ENCODE measurements at places on chromosomes 13 and 19.

DNA sequence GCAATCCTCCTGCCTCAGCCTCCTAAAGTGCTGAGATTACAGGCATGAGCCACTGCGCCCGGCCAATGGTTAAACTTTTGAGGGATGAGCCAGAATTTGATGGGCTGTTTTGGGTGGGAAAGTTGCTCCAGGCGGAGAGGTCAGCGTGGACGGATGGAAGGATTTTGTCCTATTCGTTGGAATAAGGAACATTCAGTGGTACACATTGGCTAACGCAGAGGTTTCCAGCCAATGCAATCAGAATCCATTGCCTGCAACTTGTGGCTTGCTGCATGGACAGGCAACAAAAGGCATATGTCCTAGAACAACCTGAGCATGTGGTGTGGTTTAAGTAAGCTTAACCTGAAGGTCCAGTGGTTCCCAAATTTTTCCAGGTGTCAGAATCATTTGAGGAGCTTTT is 35.5 kb upstream of the C1QTNF9 start:
- no peak for DNase-seq

- no peak for DNase-seq
Measured at GRCh38 chr19:10111405-10111811, at the start of gene P2RY11. Gene P2RY11 (plus strand): TSS chr19:10111693. CDS start chr19:10111722, 29 bp downstream.

- DNase-seq, result no peak
Measured at GRCh38 chr19:47232422-47233211, 1.6 kb upstream of the BBC3 start.

GRCh38 chr13:94967183-94968039 is 255.1 kb upstream of the SOX21 start:
- no peak for DNase-seq

GRCh38 chr19:1407528-1408299 is at the start of gene DAZAP1:
Gene DAZAP1 (plus strand): TSS chr19:1407586. CDS start chr19:1407774, 188 bp downstream.
- DNase-seq, result no peak

- DNase-seq, result peak; percentile 86
Measured at GRCh38 chr19:35644206-35644986, 2.9 kb downstream of the ETV2 start.

DNA sequence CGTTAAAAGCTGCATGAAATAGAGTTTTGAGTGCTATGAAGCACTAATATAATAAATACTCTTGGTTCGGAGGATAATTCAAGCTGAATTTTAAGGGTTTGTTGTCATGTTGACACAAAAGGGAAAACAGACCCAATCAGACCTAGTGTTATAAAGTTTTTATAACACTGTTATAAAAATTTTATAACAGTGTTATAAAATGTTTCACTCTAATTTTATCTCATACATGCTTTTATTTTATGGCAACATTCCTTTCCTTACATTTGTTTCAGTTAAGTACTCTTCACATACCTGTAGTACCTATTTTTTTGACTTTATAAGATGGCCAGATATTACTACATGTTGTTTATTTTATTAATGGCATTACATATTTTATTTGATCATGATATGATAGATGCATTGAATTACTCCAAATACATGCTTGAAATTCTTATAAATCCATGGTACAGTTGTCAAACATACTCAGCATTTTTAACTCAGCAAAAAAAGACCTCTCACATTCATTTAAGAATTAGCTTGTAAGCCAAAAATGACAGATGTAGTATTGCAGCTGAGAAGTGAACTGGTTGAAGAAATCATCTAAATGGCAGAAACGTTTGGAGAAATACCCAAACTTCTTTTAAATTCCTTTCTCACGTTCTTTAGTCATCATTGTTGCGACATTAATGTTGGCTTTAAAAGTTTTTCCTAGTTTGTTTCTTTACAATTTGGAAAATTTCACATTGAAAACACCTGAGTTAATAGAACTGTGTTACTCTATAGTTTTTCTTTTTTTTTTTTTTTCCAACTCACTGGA is 104.5 kb downstream of the PIBF1 start:
- DNase-seq, result no peak

GRCh38 chr13:79439275-79439674 is 33.2 kb upstream of the RBM26 start:
- no peak for DNase-seq

- no peak for DNase-seq
Measured at GRCh38 chr13:32211813-32212212, 103.3 kb downstream of the ZAR1L start.

GRCh38 chr19:56507446-56508289 is at the start of gene ZNF471:
Gene ZNF471 (plus strand): TSS chr19:56507855. CDS start chr19:56511572, 3,717 bp downstream.
- no peak for DNase-seq

DNA sequence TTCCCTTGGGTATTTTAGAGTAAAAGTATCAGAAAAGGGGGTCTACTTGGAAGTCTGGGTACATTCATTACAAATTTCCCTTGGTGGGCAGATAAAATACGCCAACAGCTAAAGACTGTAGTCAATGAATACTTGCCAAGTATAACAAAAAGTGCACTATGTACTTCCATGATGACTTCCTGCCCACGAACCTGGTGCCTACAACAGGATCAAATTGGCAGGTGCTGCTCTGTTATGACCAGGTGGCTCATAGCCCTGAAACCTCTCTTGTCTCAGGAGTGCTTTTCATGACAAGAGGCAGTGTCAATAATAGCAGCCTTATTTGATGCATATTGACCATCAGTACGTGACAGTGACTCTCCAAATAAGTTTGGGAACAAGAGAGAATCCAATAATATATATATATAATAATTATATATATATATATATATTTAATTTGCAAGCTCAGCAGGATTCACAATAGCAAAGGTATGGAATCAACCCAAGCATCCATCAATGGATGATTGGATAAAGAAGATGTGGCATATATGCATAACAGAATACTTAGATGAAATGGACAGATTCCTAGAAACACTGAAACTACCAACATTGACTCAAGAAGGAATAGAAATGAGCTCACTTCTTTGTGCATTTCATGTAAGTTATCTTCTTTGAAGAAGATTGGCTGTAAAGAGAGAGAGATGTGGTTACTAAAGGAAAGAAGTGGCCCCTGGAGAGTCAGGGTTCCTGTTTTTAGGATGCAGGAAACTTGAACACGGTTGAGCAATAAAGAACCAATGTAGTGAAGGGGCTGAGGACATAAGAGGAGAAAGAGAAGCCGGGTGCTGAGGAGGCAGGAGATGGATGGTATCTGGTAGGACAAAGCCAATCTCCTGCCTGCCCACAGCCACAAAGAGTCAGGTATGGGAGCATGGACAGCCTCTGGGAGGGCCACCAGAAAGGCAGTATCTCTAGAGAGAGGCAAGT is 52.0 kb upstream of the GTF2F2 start:
- DNase-seq, result no peak

- no peak for DNase-seq
Measured at GRCh38 chr13:23754506-23754905, 134.7 kb downstream of the MIPEP start.

- peak; percentile 64 for DNase-seq
Measured at GRCh38 chr19:7904074-7905020, 670 bp downstream of the MAP2K7 start.

All from GM19239 (cell line).